ENCODE measurements at places on chromosomes 12 and 14. TPM values are rescaled to one million over a fixed set of nuclear protein-coding genes. Genes with fewer than 3 reads are reported as not detected.

- H3K36me3 ChIP-seq, result no peaks in the 10 kb centered on the region
- no peaks in the 10 kb centered on the region for H3K4me1 ChIP-seq
- H3K27ac ChIP-seq, result no peak overlapping the region
- H3K27me3 ChIP-seq, result 0 out of 2 replicates have a peak, but pooled peaks cover 7% of the 10 kb centered on the region
Measured at GRCh38 chr14:56474419-56475022, 105.1 kb upstream of the TMEM260 start.

PARPBP gene
- total RNA-seq, result 23.5 TPM

DNA sequence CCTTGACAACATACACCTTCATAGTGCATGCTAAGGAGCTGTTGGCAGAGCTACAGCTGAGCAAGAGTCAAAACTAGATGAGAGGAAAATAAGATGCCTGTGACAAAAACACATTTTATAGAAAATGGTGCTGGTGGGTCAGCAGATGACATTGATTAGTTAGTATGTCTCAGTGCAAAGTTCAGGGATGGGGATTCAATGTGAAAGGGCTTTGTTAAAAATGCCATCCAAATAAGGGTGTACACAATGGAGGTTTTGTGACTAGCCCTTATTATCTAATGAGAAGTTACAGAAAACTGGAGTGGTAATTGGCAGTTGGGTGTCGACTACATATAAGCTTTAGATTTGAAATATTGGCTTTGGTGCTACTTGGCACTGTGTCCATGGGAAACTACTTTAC, 169.0 kb downstream of the MON2 start:
- no peaks in the 10 kb centered on the region for H3K4me1 ChIP-seq
- no peak overlapping the region for H3K27ac ChIP-seq
- no peak for DNase-seq
- H3K36me3 ChIP-seq, result no peaks in the 10 kb centered on the region

FAM234B gene
- 15.9 TPM for total RNA-seq

DNA sequence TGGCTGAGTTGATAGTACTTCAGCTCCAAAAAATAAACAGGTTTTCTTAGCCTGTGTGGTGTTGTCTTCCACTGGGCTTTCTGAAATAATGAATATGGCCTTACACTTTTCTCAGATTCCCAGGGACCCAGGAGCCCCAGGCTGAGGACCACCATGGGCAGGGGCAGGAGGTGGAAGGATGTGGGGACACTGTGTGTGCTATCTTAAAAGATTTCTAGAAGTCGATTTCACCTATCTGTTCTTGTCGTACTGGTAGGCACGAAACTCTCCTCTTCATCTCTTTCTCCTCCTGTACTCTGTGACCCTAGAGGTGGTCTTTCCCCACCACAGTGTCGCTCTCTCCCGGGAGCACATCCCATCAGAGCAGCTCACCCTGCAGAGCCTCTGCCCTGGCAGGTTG, 107.7 kb upstream of the FKBP4 start:
- H3K27ac ChIP-seq, result no peak overlapping the region
- H3K4me3 ChIP-seq, result no peak overlapping the region
- H3K27me3 ChIP-seq, result 0 out of 2 replicates have a peak, but pooled peaks cover 2% of the 10 kb centered on the region
- DNase-seq, result no peak

DNA sequence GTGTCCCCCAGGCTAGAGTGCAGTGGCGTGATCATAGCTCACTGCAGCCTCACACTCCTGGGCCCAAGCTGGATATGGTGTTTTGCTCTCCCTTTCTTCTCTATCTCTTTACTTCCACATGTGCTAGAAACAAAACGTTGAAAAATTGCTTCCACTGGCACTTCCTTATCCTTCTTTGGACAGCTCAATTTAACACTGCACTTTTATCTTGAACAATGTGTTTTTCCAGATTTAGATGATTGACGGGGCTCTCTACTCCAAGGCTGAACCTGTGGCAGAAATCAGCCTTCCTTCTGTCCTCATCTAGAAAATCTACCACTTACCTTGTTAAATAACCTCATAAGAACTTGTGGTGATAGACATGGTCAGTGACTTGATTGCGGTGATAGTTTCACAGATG, 165.1 kb downstream of the DAD1 start:
- no peaks in the 10 kb centered on the region for H3K36me3 ChIP-seq
- no peak for DNase-seq
- H3K27me3 ChIP-seq, result peaks cover 64% of the 10 kb centered on the region

GRCh38 chr12:127723251-127723650, 543.7 kb upstream of the TMEM132C start:
- H3K4me3 ChIP-seq, result no peak overlapping the region
- no peak overlapping the region for H3K27ac ChIP-seq
- H3K27me3 ChIP-seq, result no peaks in the 10 kb centered on the region
- no peaks in the 10 kb centered on the region for H3K36me3 ChIP-seq
- no peaks in the 10 kb centered on the region for H3K4me1 ChIP-seq

NFATC4 gene
- 7.6 TPM for total RNA-seq

GRCh38 chr14:74133833-74134481, 49.2 kb downstream of the LIN52 start:
- H3K4me1 ChIP-seq, result peaks cover 5% of the 10 kb centered on the region
- H3K36me3 ChIP-seq, result no peaks in the 10 kb centered on the region
- no peak overlapping the region for H3K27ac ChIP-seq

KRT79 gene
- total RNA-seq, result not detected

DNA sequence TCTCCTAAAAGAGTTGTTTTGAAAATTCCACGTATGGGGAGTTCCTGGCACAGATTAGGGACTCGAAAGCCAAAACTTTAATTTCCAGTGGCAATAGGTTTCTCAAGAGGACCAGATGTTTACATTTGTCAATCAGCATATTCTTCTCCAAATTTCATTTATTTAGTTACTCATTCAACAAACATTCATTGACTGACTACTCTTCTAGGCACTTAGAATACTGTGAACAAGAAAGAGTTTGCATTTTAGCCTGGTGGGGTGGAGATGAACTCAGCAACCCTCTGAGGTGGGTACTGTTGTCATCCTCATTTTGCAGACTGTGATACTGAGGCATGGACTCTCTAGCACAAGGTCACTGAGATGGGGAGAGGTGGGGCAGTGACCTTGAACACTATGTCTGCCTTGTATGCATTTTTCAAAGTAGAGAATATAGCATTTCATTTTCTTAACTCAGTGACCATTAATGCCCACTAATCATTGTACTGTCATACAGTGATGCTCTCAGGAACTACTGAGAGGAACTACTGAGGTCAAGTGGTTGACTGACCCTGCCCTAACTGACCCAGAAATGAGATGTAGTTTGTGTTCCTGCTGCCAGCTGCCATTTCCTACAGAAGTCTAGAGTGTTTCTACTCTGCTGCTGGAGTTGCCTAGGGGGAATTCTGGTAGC, 2.2 kb downstream of the L3HYPDH start:
- peaks cover 33% of the 10 kb centered on the region for H3K4me1 ChIP-seq
- no peaks in the 10 kb centered on the region for H3K27me3 ChIP-seq
- peaks cover 2% of the 10 kb centered on the region for H3K36me3 ChIP-seq
- peak overlapping the region; percentile 93 for H3K4me3 ChIP-seq
- H3K27ac ChIP-seq, result peak overlapping the region; percentile 87

DNA sequence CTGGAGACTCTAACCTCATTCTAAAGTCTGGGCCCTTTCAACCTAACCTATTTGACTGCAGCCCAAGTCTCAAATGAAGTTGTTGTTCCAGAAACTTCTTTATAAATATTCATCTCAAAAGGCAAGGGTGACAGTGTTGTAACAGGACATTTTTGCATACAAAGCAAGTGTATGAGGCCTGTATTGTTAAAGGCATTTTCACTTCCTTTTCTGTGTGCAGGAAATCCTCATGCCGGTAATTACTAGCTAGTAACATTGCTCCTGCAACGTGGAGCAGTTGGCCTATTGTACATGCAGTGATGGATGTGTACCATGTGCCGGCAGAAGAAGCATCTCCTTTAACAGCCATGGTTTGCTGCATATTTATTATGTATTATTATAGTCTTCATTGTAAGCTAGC, 156.5 kb upstream of the RMST start:
- H3K36me3 ChIP-seq, result no peaks in the 10 kb centered on the region
- H3K27ac ChIP-seq, result no peak overlapping the region
- no peak overlapping the region for H3K4me3 ChIP-seq
- no peak for DNase-seq
- peaks cover 15% of the 10 kb centered on the region for H3K27me3 ChIP-seq
- no peaks in the 10 kb centered on the region for H3K4me1 ChIP-seq

GRCh38 chr14:35134329-35135123, 12.2 kb downstream of the PRORP start:
- no peaks in the 10 kb centered on the region for H3K36me3 ChIP-seq
- DNase-seq, result no peak
- H3K4me1 ChIP-seq, result no peaks in the 10 kb centered on the region
- no peak overlapping the region for H3K27ac ChIP-seq
- no peak overlapping the region for H3K4me3 ChIP-seq

CISTR gene
- total RNA-seq, result not detected

CCDC88C gene
- 20.8 TPM for total RNA-seq

- no peak overlapping the region for H3K27ac ChIP-seq
- H3K4me1 ChIP-seq, result no peaks in the 10 kb centered on the region
- peaks cover 60% of the 10 kb centered on the region for H3K36me3 ChIP-seq
- DNase-seq, result no peak
- no peaks in the 10 kb centered on the region for H3K27me3 ChIP-seq
Measured at GRCh38 chr12:104352106-104352713, 48.7 kb downstream of the EID3 start.

GRCh38 chr12:116861320-116861719, 19.9 kb downstream of the HRK start:
- H3K4me1 ChIP-seq, result peaks cover 13% of the 10 kb centered on the region
- H3K27me3 ChIP-seq, result no peaks in the 10 kb centered on the region
- no peak for DNase-seq
- H3K36me3 ChIP-seq, result no peaks in the 10 kb centered on the region

GRCh38 chr12:31557707-31558106, 33.2 kb downstream of the DENND5B start:
- no peak for DNase-seq
- no peak overlapping the region for H3K27ac ChIP-seq
- no peaks in the 10 kb centered on the region for H3K4me1 ChIP-seq

DNA sequence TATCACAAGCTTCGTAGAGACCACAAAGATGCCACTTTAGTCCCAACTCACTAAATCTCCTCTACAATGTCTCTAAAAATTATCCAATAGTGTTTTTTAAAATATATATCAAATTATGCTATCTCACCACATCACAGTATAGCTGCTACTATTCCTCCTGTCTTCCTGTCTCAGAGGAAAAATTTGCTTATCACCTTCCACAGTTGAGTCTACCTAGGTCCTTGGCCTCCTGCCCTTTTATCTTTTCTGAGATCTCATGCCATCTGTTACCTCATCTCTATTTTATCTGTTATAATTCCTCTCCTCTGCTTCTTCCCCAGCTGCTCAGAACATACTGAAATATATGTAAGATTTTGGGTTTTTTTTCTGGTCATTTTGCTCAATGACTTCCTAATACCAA, 568.2 kb downstream of the DIO2 start:
- H3K36me3 ChIP-seq, result no peaks in the 10 kb centered on the region
- no peak overlapping the region for H3K27ac ChIP-seq
- H3K4me1 ChIP-seq, result no peaks in the 10 kb centered on the region
- no peaks in the 10 kb centered on the region for H3K27me3 ChIP-seq

- no peak overlapping the region for H3K27ac ChIP-seq
- no peaks in the 10 kb centered on the region for H3K36me3 ChIP-seq
- no peaks in the 10 kb centered on the region for H3K4me1 ChIP-seq
Measured at GRCh38 chr12:19196959-19197630, 67.6 kb downstream of the PLEKHA5 start.

- no peak for DNase-seq
- H3K4me3 ChIP-seq, result no peak overlapping the region
- H3K27me3 ChIP-seq, result no peaks in the 10 kb centered on the region
- no peak overlapping the region for H3K27ac ChIP-seq
- no peaks in the 10 kb centered on the region for H3K4me1 ChIP-seq
Measured at GRCh38 chr12:14694145-14694714, 2.2 kb downstream of the GUCY2C start.

DNA sequence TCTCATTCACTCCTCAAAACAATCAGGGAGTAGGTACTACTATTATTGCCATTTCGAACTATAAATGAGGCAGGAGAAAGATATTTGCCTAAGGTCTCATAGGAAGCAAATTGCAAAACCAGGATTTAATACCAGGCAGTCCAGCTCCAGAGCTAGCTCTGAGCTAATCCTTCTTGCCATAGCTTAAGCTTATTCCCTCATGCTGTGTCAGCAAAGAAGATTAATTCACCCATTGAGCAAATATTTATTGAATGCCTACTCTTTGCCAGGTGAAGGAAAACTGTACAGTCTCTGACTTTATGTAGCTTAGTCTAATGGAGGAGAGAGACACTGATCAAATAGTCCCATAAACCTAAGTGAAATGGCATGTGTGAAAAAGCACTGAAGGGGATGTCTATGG, 19.5 kb downstream of the KCNA5 start:
- H3K27ac ChIP-seq, result no peak overlapping the region
- no peaks in the 10 kb centered on the region for H3K36me3 ChIP-seq
- H3K27me3 ChIP-seq, result peaks cover 84% of the 10 kb centered on the region
- DNase-seq, result no peak
- H3K4me1 ChIP-seq, result no peaks in the 10 kb centered on the region

GRCh38 chr14:32427726-32428528, 98.8 kb downstream of the AKAP6 start:
- H3K36me3 ChIP-seq, result no peaks in the 10 kb centered on the region
- no peak for DNase-seq
- no peaks in the 10 kb centered on the region for H3K27me3 ChIP-seq
- H3K4me3 ChIP-seq, result no peak overlapping the region
- H3K4me1 ChIP-seq, result no peaks in the 10 kb centered on the region
- no peak overlapping the region for H3K27ac ChIP-seq

GRCh38 chr14:65356327-65356836, 56.1 kb upstream of the FUT8 start:
- H3K36me3 ChIP-seq, result no peaks in the 10 kb centered on the region
- H3K4me1 ChIP-seq, result peaks cover 27% of the 10 kb centered on the region
- peak; percentile 98 for DNase-seq

DNA sequence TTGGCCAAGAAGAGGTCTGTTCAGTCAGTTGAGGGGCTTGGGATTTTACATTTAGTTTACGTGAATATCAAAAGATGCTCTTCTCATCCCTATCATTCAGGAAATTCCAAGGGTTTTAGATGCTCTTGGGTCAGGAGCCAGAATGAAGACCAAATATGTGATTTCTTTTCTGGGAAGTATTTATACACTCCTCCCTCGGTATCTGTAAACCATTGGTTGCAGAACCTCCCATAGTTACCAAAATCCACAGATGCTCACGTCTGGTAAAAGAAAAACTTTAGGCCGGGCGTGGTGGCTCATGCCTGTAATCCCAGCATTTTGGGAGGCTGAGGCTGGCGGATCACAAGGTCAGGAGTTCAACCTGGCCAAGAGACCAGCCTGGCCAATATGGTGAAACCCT, 75.9 kb downstream of the TNFAIP2 start:
- H3K4me1 ChIP-seq, result no peaks in the 10 kb centered on the region
- no peaks in the 10 kb centered on the region for H3K36me3 ChIP-seq
- no peak overlapping the region for H3K27ac ChIP-seq
- H3K4me3 ChIP-seq, result no peak overlapping the region
- no peaks in the 10 kb centered on the region for H3K27me3 ChIP-seq
- no peak for DNase-seq
